Vagina (tissue), 2 donors: ENCODE measurements at places on chromosomes 1 and 21. TPM values are rescaled to one million over a fixed set of nuclear protein-coding genes. Genes with fewer than 3 reads are reported as not detected.

DNA sequence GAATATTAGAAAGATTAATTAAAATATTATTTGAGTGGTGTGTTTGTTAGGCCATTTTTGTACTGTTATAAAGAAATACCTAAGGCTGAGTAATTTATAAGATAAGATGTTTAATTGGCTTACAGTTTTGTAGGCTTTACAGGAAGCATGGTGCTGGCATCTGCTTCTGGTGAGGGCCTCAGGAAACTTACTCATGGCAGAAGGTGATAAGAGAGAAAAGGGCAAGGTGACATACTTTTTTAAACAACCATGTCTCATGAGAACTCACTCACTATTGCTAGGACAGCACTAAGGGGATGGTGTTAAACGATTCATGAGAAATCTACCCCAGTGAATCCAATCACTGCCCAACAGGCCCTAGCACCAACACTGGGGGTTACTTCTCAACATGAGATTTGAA lies 56.7 kb upstream of the RGS21 start:
- DNase-seq = no peak
- no peaks in the 10 kb centered on the region for H3K27me3 ChIP-seq
- H3K36me3 ChIP-seq = no peaks in the 10 kb centered on the region

- H3K27ac ChIP-seq = no peak overlapping the region
- H3K27me3 ChIP-seq = no peaks in the 10 kb centered on the region
- no peak overlapping the region for H3K4me3 ChIP-seq
- H3K36me3 ChIP-seq = no peaks in the 10 kb centered on the region
- H3K4me1 ChIP-seq = no peaks in the 10 kb centered on the region
- DNase-seq = no peak
Observed at GRCh38 chr1:242004751-242005495, 6.0 kb upstream of the MAP1LC3C start.

- H3K27ac ChIP-seq = no peak overlapping the region
- H3K4me3 ChIP-seq = no peak overlapping the region
- H3K27me3 ChIP-seq = no peaks in the 10 kb centered on the region
- peaks cover 63% of the 10 kb centered on the region for H3K4me1 ChIP-seq
Observed at GRCh38 chr1:234923626-234924025, 205.0 kb downstream of the TOMM20 start.

- DNase-seq = no peak
- H3K4me3 ChIP-seq = no peak overlapping the region
- no peak overlapping the region for H3K27ac ChIP-seq
- H3K36me3 ChIP-seq = no peaks in the 10 kb centered on the region
Observed at GRCh38 chr1:202152399-202152798, 7.9 kb upstream of the ARL8A start.

DNA sequence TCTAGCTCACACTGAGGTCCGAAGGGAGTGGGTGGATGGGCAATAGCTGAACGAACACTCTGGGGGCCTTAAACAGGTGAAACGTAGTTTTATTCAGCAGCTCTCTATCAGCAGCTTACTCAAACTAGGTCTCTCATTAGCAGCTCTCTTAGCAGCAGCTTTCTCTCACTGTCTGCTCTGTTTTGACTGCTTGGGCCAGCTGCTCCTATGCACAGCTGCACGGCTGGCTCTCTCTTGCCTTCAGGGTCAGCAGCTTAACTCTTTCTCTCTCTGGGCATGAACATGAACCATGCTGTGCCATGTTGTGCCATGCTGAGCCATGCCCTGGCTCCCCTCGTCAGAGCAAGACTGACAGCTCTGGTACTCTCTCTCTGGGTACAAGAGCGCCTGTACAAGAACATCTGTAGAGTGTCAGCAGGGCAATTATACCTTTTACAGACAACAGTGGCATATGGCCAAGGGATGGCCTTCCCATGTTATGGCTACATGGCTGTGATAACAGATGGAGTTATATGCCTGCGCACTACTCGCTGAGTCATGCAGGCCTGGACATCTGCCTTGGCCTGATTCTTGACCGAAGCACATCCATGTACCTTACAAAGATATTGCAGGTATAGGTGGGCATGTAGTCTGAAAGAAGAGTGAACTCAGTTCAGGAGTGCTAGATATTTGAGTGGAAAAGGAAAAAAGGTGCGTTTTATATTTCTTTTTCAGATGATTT lies 152.4 kb downstream of the LEPR start:
- H3K36me3 ChIP-seq = no peaks in the 10 kb centered on the region
- no peaks in the 10 kb centered on the region for H3K27me3 ChIP-seq
- DNase-seq = no peak
- no peak overlapping the region for H3K4me3 ChIP-seq

- no peaks in the 10 kb centered on the region for H3K27me3 ChIP-seq
- DNase-seq = no peak
- no peak overlapping the region for H3K4me3 ChIP-seq
- no peaks in the 10 kb centered on the region for H3K4me1 ChIP-seq
Observed at GRCh38 chr1:60969971-60970509, 112.3 kb upstream of the NFIA start.

DNA sequence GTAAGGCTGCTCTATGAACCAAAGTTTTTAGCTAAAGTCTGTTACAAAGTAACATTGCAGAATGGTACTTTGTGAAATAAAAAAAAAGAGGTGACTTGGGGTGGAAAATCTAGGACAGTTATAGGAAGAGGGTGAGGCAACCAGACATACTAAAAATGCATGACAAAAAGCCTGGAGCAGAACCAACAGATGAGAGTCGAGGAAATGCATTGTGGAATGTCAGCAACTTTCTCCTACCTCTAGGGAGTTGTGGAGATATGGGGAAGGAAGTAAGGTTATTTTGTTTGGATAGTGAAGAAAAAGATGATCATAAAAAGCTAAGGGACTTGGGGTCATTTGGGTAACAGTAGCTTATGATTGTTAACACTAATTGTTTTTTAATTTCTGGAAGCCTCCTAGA lies 295.6 kb downstream of the S1PR1 start:
- no peak overlapping the region for H3K27ac ChIP-seq
- H3K4me3 ChIP-seq = no peak overlapping the region
- H3K36me3 ChIP-seq = no peaks in the 10 kb centered on the region
- no peak for DNase-seq
- H3K4me1 ChIP-seq = no peaks in the 10 kb centered on the region
- H3K27me3 ChIP-seq = no peaks in the 10 kb centered on the region

DNA sequence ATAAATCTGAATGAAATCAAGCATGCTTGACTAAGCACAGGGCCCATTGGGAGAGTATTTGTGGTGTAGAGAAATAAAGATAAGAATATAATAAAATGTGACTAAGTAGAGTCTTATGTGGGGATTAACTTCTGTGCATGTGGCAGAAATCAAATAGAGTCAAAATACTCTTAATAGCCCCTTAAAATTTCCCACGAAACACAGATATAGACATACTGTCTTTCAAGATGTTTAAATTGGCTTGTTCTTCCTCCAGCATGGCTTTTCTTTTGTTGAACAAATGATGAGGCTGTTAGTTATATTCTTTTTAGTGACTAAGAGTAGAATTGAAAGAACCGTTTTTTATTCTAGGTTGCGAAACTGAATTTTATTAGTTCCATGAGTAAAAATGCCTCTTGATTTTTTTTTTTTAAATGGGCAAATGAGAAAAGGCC lies 112.3 kb downstream of the RPS6KC1 start:
- peak overlapping the region; percentile 8 for H3K27ac ChIP-seq
- no peaks in the 10 kb centered on the region for H3K36me3 ChIP-seq
- no peak for DNase-seq
- H3K27me3 ChIP-seq = no peaks in the 10 kb centered on the region

GRCh38 chr1:110880708-110881374 lies 7.9 kb downstream of the CD53 start:
- no peaks in the 10 kb centered on the region for H3K4me1 ChIP-seq
- no peaks in the 10 kb centered on the region for H3K36me3 ChIP-seq
- DNase-seq = no peak
- H3K27ac ChIP-seq = peak overlapping the region; percentile 11
- no peaks in the 10 kb centered on the region for H3K27me3 ChIP-seq

GRCh38 chr21:40672602-40673001 lies 174.4 kb downstream of the DSCAM start:
- H3K27me3 ChIP-seq = no peaks in the 10 kb centered on the region
- H3K36me3 ChIP-seq = no peaks in the 10 kb centered on the region
- no peak overlapping the region for H3K4me3 ChIP-seq
- H3K27ac ChIP-seq = no peak overlapping the region
- DNase-seq = no peak

GRCh38 chr1:9453779-9454418 lies 85.4 kb upstream of the SLC25A33 start:
- no peak overlapping the region for H3K27ac ChIP-seq
- DNase-seq = no peak
- H3K4me1 ChIP-seq = peaks cover 34% of the 10 kb centered on the region
- no peaks in the 10 kb centered on the region for H3K27me3 ChIP-seq
- no peaks in the 10 kb centered on the region for H3K36me3 ChIP-seq
- no peak overlapping the region for H3K4me3 ChIP-seq

- H3K4me3 ChIP-seq = no peak overlapping the region
- peaks cover 9% of the 10 kb centered on the region for H3K4me1 ChIP-seq
- no peak for DNase-seq
Observed at GRCh38 chr1:54126271-54126815, 26.5 kb downstream of the CDCP2 start.

- no peaks in the 10 kb centered on the region for H3K27me3 ChIP-seq
- no peak for DNase-seq
- H3K36me3 ChIP-seq = peaks cover 13% of the 10 kb centered on the region
- H3K27ac ChIP-seq = no peak overlapping the region
- H3K4me1 ChIP-seq = peaks cover 10% of the 10 kb centered on the region
Observed at GRCh38 chr1:17597651-17598050, 58.2 kb downstream of the ARHGEF10L start.

- H3K27me3 ChIP-seq = no peaks in the 10 kb centered on the region
- no peaks in the 10 kb centered on the region for H3K36me3 ChIP-seq
- H3K4me1 ChIP-seq = no peaks in the 10 kb centered on the region
- no peak overlapping the region for H3K4me3 ChIP-seq
Observed at GRCh38 chr1:108551137-108551862, 8.6 kb upstream of the EEIG2 start.

DNA sequence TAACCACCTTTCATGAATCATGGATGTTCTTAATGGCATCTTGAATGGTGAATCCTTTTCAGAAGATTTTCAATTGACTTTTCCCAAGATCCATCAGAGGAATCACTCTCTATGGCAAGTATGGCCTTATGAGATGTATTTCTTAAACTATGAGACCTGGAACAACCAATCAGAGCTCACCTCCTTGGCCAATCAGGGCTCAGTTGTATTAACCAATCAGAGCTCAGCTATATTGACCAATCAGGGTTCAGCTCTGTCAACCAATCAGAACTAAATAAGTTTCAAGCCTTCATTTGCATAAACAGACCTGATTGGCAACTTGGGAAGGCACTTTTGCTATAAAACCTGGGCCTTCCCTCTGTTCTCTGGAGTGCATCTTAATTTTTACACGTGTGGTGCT lies 13.6 kb upstream of the FAM3B start:
- no peak for DNase-seq
- H3K4me1 ChIP-seq = no peaks in the 10 kb centered on the region
- no peaks in the 10 kb centered on the region for H3K36me3 ChIP-seq
- no peaks in the 10 kb centered on the region for H3K27me3 ChIP-seq

- peaks cover 38% of the 10 kb centered on the region for H3K4me1 ChIP-seq
- H3K4me3 ChIP-seq = no peak overlapping the region
- peak overlapping the region; percentile 36 for H3K27ac ChIP-seq
- no peaks in the 10 kb centered on the region for H3K27me3 ChIP-seq
- no peak for DNase-seq
Observed at GRCh38 chr1:116164150-116164549, 53.0 kb downstream of the MAB21L3 start.

- H3K4me1 ChIP-seq = peaks cover 5% of the 10 kb centered on the region
- no peak for DNase-seq
- H3K27ac ChIP-seq = no peak overlapping the region
- H3K36me3 ChIP-seq = no peaks in the 10 kb centered on the region
- no peak overlapping the region for H3K4me3 ChIP-seq
Observed at GRCh38 chr1:119225265-119225664, 84.8 kb upstream of the WARS2 start.

- no peak for DNase-seq
- H3K4me1 ChIP-seq = no peaks in the 10 kb centered on the region
- H3K27ac ChIP-seq = no peak overlapping the region
- no peaks in the 10 kb centered on the region for H3K36me3 ChIP-seq
- no peak overlapping the region for H3K4me3 ChIP-seq
Observed at GRCh38 chr21:39220150-39220549, 36.9 kb upstream of the PSMG1 start.

DNA sequence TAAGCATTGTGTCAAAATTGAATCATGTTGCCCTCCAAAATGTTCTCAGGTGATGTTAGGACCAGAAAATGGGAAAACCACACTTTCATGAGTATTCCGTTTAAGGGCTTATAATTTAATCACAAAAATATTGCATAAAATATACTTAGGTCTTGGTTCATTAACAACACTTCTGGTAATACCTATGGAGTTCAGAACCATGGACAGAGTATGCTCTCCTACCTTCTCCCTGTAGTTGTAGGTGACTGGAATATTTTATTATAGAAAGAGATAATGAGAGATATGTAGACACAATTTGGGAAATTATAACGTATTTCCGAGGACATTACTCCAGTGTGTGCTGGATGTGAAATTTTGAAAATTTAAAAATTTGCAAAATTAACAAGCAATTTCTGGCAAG lies 232.5 kb downstream of the NCAM2 start:
- DNase-seq = no peak
- no peaks in the 10 kb centered on the region for H3K4me1 ChIP-seq
- no peak overlapping the region for H3K27ac ChIP-seq
- H3K4me3 ChIP-seq = no peak overlapping the region
- no peaks in the 10 kb centered on the region for H3K36me3 ChIP-seq
- H3K27me3 ChIP-seq = no peaks in the 10 kb centered on the region

- no peak for DNase-seq
- peaks cover 18% of the 10 kb centered on the region for H3K4me1 ChIP-seq
- H3K36me3 ChIP-seq = no peaks in the 10 kb centered on the region
- H3K27ac ChIP-seq = no peak overlapping the region
- no peak overlapping the region for H3K4me3 ChIP-seq
Observed at GRCh38 chr1:45409276-45409675, 69.0 kb upstream of the MUTYH start.

- no peaks in the 10 kb centered on the region for H3K4me1 ChIP-seq
- H3K36me3 ChIP-seq = no peaks in the 10 kb centered on the region
- no peak for DNase-seq
- H3K27me3 ChIP-seq = no peaks in the 10 kb centered on the region
Observed at GRCh38 chr1:25111706-25112105, 120.6 kb downstream of the SYF2 start.

- no peak for DNase-seq
- no peaks in the 10 kb centered on the region for H3K4me1 ChIP-seq
- H3K27ac ChIP-seq = no peak overlapping the region
- no peaks in the 10 kb centered on the region for H3K27me3 ChIP-seq
- no peak overlapping the region for H3K4me3 ChIP-seq
Observed at GRCh38 chr1:198598796-198599321, 40.0 kb upstream of the PTPRC start.

- no peaks in the 10 kb centered on the region for H3K36me3 ChIP-seq
- no peaks in the 10 kb centered on the region for H3K27me3 ChIP-seq
- no peak overlapping the region for H3K27ac ChIP-seq
- H3K4me3 ChIP-seq = no peak overlapping the region
Observed at GRCh38 chr21:45339421-45340402, 52.0 kb upstream of the POFUT2 start.

- H3K27ac ChIP-seq = no peak overlapping the region
- H3K4me1 ChIP-seq = peaks cover 8% of the 10 kb centered on the region
- no peak for DNase-seq
- H3K4me3 ChIP-seq = no peak overlapping the region
- no peaks in the 10 kb centered on the region for H3K27me3 ChIP-seq
Observed at GRCh38 chr21:36103434-36103833, 31.4 kb upstream of the CBR3 start.

Gene ARHGAP30
- 14.5 TPM for total RNA-seq

Gene BSND
- not detected for total RNA-seq

Gene DHCR24
- 141 TPM for total RNA-seq

Gene HRNR
- total RNA-seq = not detected

Gene ECE1
- 93.8 TPM for total RNA-seq

Gene OR2T12
- not detected for total RNA-seq

Gene TATDN3
- 6.9 TPM for total RNA-seq

Gene FMOD
- 80.3 TPM for total RNA-seq
